ENCODE measurements at places on chromosomes 5 and 9.
A peak's percentile ranks its signal among the peaks of the same experiment; 100 is the strongest.

GRCh38 chr9:100294806-100295205 is 57.9 kb downstream of the TEX10 start:
- DNase-seq, result no peak

GRCh38 chr9:69657269-69657668 is 14.9 kb downstream of the APBA1 start:
- no peak for DNase-seq

DNA sequence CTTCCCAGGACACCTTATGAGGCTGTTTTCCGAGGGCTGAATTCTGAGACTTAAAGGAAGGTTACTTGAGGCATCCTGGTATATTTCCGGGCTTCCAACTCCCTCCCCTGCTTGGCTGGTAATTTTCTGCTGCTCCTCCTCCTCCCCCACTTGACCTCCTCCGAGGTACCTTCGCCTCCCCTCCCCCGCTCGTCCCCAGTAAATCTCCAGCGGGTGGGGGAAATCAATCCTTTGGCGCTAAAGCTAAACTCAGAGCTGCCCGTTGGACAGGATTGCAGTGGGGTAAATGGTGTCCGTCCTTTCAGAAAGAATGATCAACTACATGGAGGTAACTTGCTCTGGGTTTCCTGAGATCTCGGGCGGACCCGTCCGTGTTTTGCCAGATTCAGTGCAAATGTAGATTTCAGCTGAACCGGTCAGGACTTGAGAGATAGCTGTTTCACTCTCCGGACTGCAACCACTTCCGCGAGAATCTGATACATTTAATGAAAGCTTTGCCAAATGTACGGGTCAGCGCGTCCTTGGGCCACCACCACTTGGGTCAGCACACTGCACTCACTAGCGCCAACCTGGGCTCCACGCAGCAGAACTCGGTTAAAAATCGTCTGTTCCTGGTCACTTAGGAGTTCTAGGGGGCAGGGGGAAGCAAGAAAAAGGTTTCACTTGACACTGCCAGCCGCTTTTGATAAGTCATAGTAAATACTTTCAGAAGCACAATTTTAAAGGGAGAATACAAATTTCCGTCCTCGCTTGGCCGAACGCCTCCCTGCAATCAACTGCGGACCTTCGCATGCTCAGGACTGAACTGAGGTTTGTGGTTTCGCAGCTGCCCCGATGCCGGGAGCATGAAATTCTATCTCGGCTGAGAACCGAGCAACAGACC is 4.6 kb upstream of the ISL1 start:
- no peak for DNase-seq

DNA sequence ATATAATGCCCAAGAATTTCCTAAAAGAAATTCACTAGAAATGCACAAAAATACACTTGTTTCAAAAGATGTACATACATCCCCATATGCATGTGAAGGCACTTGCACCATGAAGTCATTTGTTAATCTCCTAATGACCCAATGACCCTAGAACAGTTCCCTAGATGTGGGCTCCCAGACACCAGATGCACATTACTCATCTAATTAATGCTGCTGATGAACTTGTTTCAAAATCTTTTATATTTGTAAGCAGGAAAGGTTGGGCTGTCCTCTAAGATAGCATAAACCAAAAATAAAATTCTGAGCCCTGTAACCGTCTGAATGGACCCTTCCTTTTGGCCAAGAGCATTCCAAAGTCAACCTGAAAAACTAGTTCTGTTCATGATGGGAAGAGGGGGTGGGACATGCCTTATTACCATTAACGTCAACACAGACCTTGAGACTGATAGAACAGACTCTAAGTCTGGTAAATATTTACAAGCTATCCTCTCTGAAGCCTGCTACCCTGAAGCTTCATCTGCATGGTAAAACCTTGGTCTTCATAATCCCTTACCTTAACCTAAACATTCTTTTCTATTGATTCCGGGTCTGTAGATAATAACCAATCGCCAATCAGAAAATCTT is 91.0 kb upstream of the DAPK1 start:
- no peak for DNase-seq

DNA sequence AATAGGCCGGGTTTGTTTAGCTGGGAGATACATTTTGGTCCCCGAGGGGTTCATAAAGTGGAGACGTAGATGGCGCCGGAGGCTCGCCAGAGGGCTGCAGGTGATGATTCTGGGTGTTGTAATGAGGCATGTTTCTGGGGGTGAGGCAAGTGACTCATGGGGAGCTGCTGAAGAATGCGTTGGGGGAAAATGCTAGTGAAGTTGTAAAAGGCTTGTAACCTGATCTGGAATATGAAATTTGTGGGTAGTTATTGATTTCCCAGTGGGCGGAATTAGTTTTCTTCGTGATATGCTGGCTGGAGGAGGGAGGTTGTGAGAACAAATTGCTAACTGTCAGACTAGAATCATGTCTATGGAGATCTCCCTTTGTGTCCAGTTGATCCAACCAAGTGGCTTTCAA is 158.3 kb downstream of the DOCK2 start:
- DNase-seq, result no peak

- DNase-seq, result no peak
Measured at GRCh38 chr5:142926549-142926948, 156.4 kb downstream of the ARHGAP26 start.

DNA sequence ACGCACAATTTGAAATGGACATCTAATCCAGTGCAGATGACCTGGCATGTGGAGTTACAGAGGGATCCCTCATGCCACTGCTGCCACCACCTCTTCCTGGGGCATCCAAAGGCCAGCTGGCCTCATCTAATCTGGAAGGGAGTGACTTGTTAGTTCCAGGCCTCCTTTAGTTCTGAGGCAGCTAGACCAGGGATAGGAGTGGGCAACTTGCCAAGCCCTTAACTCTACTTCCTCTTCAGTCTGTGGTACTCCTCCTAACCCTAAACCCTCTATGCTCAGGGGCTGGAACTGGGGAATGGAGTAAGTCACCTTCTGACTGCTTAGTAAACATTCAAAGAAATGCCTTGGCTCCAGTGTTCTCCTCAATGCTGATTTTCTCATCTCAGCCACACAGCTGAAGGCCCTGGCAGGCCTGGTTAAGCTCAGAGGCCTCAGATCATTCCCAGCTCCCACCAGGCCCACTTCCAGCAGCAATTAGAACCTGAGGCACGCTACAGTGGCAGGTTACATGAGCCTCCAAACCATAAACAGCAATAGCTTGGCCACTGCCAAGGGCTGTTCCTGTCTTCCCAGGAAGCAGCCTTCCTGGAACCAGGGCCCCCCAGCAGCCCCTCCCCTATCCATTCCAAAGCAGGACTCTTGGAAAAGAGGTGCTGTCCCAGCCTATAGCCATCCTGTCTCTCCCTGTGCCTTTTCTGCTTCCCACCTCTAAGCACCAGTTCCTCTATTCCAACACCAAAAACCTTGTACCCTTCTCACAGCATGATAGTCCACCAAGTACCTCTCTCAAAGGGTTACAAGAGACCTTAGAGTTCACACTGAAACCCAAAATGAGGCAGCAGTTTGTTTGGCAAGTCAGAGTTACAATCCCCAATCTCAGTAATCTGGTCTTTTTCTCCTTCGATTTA is 2.0 kb downstream of the EIF4EBP3 start:
- peak; percentile 40 for DNase-seq

DNA sequence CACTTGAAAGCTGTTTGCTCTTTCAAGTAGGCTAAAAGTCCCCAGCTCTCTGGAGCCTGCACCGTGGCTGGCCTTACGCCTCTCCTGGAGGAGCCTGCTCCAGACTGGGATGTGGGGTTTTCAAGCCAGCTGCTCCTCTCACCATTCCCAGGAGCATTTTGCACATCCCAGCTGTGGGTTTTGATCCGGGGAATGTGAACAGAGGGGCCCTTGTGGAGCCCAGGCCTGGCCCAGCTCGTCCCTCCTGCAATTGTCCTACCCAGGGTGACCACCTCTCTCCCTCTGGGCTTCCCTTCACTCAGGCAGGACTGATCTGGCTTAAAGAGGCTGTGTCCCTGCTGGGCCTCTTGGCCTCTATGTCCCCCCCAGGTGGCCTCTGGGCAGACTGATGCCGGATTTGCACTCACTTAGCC is 32.5 kb upstream of the TIFAB start:
- DNase-seq, result no peak

DNA sequence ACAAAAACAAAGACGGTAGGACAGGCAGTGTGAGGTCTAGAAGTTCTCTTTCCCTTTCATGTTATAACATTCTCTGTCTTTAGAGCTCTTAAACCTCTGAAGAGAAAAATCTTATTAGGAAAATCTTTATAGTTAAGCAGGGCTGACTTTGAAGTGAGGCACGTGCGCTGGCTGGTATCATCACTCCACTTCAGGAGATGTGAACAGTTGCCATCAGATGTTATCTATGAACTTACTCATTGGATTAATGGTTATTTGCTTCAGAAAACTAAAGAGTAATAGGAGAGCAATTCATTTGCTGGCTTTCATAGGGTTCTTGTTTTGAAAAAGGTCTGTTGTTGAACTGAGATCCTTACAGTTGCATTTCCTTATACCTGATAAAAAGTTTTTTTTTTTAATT is 25.7 kb downstream of the LRRTM2 start:
- no peak for DNase-seq
